Activated T-cell treated with anti-CD3 and anti-CD28 coated beads for 1 hour (primary cell): ENCODE measurements at places on chromosomes 6 and 20.

DNA sequence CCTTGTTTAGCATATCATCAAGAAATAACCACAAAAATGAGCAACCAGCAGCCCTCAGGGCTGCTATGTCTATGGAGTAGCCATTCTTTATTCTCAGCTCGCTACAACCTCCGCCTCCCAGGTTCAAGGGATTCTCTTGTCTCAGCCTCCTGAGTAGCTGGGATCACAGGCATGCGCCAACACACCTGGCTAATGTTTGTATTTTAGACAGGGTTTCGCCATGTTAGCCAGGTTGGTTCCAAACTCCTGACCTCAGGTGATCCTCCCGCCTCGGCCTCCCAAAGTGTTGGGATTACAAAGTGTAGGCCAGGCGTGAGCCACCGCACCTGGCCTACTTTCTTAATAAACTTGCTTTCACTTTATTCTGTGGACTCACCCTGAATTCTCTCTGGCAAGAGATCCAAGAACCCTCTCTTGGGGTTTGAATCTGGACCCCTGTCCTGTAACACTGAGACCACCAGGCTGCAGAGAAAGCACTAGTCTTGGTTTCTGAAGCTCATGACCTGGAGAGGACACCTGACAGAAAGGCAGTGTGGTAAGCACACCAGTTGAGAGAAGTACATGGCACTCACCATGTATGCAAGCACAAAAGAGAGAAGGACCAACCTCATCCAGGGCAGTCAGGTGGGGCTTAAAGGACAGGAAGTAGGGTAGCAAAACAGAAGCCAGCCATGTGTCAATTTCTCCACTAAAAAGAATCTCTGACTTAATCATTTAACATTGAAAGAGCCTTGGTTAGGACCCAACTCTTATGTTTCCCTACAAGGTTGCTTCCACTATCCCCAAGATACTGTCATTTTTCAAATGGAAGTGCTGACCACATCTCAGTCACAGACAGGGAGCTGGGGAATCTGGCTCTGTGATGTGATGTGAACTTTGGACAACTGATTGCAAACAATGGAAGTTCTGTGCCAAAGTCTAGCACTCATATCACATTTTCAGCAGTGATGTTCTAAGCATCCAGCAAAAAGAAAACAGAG lies 97.4 kb upstream of the DST start:
- no peak for DNase-seq

DNA sequence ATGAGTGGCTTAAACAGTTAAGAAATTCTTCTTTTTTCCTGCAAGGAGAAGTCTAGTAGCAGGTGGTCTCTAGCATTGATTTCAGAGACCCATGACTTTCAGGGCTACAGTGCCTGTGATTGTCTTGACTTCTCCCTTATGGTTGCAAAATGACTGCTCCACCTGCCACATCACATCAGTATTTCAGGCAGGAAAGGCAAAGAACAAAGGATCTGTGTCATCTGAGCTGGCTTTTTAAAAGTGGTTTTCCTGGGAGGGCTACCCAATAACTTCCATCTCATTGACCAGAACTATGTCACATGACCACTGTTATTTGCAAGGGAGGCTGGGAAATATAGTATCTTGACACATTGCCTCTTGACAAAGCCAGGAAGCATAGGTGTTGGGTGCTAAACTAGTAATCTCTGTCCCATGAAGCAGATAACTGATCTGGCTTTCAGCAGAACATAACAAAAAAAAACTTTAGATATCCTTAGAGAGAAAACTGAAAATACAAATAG lies 226.2 kb downstream of the DHX35 start:
- no peak for DNase-seq

DNA sequence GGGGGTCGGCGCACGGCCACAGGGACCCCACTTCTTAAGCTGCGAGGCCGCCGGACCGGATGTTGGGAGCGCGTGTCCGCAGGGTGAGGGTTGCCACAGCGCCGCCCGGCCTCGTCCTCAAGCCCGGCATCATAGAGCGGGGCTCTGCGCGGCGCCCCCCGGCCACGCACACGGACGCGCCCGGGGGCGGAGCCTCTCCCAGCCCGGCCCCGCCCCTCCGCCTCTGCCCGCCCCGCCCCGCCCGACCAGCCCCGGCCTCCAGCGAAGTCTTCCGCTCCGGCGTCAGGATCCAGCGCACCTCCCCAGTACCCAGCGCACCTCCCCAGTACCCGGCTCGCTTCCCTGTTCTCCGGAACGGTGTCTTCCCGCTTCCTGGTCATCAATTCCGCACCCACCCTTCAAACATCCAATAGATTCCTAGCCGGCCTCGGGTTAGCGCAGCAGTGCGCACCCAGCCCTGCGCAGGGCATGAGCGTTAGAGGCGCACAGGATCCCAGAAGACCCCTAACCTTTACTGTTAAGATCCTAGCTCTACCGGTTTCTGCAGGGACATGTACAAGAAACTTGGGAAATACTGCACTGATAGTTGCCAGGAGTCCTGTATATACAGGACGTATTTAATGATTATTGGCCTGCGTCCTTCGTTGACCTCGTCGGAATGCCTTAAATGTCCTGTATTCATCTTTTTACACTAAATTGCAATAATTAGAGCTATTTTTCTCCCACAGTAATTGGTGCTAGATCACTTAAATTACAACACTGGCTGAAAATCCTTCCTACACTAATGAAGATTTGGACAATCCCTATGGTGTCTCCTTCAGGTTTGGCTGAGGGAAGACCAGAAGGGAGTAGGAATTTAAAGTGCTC lies 535 bp upstream of the DNAAF9 start:
- DNase-seq: peak; percentile 64

DNA sequence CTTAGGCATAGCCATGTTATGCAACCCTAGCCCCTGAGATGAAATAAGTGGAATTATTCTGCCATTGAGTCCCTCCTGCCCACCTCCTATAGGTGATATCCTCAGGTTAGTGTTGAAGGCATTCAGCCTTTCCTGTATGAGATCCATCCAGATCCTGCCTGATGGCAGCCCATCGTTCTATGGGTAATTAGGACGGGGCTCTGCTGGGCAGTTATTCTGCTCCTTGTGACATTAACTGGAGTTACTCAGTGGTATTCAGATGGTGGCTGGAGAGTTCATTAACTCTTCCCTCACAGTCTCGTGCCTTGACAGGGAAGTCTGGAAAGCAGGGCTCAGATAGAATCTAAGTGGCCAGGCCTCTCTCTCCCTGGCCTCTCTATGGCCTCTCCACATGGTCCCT lies 9.3 kb upstream of the GMDS start:
- no peak for DNase-seq

DNA sequence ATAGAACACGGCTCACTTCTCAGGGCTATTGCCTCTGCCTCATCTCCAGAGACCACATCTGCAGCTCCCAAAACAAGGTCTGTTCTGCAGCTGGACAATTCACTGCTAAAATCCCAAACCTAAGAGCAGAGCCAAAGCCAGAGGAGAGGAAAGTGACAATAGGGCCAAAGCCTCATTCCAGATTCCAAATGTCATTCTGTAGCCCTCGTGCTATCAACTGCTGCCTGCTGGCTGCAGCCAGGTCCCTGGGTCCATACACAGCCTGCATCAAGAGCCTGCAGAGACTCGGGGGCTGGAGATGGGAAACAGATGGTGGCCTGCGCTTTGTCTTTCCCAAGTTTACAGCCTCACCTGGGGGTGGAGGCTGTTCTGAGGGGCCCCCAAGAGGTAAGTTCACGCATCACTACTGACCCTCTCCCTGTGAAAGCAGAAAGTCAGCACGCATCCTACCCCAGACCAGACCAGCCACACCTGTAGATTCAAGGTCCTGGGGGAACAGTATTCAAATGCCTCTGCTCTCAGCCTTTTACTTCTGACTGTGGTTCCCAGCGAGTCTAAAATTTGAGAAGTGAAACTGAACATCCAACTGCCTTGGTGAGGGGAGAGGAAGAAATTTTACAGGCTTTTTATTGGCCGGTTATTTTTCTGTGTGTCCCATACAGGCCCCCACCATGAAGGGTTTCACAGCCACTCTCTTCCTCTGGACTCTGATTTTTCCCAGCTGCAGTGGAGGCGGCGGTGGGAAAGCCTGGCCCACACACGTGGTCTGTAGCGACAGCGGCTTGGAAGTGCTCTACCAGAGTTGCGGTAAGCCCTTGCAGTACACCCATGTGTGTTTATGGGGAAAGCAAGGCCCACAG lies at the start of gene LY86:
LY86 (plus strand) TSS at position 657 of the 860 bp plus-strand sequence; CDS start at position 672, 15 bp downstream.
- DNase-seq: no peak

GRCh38 chr20:34401741-34402455 lies 38.8 kb downstream of the ITCH start:
- no peak for DNase-seq

DNA sequence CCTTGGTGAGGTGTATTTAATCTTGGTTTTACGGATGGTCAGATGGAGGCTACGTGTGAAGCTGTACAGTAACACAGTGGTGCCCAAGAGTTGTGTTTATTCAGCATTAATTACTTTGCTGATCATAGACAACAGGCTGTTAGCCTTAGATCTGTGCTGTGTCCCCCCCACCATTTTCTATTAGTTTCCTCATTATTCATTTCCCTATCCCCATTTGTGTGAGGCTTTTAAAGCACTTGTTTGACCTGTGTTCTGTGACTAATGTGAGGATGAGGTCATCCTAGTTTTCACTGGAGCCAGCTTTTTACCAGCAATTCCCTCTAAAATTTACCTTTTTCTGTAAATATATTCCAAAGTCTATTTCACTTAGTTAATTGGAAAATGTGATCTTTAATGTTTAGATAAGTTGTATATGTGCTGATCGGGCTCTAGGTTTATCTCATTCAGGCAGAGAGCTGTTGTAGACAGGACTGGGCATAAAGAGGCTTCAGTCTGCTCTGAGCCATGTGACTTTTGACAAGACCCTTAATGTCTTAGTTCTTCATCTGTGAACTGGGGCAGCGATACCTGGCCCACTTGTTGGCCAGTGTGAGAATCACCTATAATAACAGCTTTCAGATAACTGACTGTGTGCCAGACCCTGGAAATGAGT lies 8.4 kb downstream of the MAPRE1 start:
- DNase-seq: no peak

DNA sequence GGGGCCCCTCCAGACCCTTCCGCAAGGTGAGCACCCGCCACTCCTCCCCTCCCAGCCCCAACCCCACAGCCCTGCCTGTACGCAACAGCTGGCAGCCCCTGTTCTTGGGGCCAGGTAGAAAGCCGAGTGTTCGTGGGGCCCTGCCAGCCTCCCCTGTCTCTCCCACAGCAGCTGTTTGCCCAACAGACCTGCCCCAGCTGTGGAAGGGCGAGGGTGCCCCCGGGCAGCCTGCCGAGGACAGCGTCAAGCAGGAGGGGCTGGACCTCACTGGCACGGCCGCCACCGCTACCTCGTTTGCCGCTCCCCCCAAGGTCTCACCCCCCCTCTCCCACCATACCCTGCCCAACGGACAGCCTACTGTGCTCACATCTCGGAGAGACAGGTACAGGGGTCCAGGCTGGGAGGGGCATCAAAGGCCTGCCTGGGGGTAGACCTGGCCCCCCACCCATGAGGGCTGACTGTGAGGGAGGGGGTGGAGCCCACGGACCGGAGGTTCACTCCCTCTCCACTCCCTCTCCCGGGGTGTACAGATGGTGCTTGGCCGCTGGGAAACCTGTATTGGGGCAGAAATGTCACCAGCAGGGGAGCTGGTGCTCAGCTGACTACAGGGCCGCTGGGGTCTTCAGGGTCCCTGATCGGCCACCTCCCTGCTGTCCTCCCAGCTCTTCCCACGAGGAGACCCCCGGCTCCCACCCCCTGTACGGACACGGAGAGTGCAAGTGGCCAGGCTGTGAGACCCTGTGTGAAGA lies 41.1 kb downstream of the FOXP4 start:
- DNase-seq: no peak

GRCh38 chr20:61724376-61724775 lies 341.3 kb downstream of the TAF4 start:
- no peak for DNase-seq

DNA sequence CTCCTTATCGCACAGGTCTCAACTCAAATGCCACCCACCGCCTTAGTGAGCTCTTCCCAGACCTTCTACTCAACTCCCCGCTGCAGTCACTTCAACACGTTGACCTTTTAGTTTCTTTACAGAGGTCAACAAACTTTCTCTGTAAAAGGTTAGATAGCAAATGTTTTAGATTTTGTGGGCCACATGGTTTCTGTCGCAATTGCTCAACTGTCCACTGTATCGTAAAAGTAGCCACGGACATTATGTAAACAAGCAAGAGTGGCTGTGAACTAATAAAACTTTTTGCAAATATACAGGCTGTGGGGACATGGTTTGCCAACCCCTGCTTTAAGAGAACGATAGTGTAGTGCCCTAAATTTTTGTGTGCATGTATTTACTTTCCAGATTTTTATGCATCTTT lies 247.6 kb upstream of the TSHZ2 start:
- DNase-seq: no peak

DNA sequence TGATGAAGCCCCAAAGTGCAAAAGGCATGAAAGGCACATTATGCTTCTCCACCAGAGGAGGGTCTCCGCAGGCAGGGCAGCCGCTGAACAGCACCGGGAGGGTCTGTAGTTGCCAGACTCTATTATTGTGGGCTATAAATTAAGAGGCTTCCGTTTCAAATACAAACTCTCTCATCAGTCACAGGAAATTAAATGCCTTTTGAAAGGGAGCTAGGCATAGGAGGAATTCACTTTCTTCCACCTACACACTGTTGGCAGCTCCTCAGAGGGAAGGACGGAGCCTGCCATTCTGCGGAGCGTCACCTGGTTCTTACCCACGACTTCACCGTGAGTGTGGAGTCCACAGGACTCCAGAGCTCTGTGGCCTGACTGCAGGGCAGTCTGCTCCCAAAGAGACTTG lies 140.8 kb upstream of the AGPAT4 start:
- DNase-seq: no peak

DNA sequence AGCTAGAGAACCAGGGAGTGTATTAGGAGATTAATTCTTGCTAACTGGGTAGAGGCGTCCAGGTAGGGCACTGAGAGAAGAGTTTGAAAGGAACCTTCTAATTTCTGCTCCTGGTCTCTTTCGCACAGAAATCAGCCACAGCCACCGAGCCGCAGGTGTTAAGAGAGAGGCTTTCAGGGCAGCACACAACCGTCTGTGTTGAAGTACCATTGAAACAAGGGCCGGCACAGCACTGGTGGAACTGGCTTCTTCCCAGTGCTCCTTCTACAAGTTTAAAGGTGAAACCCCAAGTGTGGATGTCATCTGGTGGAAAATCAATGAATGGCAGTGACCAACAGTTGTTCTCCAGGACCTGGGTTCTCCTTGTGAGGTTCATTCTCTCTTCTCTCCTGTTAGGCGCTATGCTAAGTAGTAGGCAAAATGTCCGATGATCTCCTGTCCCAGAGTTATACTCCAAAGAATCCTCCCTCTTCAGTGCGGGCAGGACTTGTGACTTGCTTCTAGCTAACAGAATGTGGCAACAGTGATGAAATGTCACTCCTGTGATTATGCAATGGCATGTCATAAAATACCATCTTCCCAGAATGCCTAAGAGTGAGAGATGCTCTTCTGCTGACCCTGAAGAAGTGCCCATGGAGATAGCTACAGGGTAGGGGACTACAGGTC lies 15.0 kb upstream of the RIN2 start:
- no peak for DNase-seq

GRCh38 chr6:143596866-143597265 lies 80.9 kb upstream of the PHACTR2 start:
- no peak for DNase-seq

GRCh38 chr6:49556429-49556837 lies 6.0 kb downstream of the C6orf141 start:
- no peak for DNase-seq

- DNase-seq: no peak
Observed at GRCh38 chr6:53018446-53018845, 23.4 kb upstream of the GSTA4 start.

GRCh38 chr6:22827760-22828159 lies 258.4 kb downstream of the HDGFL1 start:
- no peak for DNase-seq
